ENCODE measurements at places on chromosomes 1 and 21.

- no peak for DNase-seq
Measured at GRCh38 chr1:61318319-61319125, 236.2 kb downstream of the NFIA start.

DNA sequence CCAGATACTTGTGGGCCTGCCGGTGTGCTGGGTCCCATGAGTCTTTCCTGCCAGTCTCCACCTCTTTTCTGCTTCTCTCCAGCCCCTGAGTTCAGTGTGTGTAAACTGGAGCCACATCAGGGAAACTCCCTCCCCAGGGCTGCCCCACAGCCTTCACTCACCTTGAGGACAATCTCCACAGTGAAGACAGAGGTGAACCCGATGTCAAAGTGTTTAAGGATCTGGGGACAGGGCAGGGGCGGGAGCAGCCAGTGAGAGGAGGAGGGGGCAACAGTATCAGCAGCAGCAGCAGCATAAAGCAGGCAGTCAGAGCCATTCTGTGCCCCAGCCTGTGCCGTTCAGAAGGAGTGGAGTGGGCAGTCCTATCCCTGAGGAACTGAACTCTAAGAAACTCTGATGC lies 43.2 kb downstream of the CACNA1S start:
- DNase-seq = no peak

DNA sequence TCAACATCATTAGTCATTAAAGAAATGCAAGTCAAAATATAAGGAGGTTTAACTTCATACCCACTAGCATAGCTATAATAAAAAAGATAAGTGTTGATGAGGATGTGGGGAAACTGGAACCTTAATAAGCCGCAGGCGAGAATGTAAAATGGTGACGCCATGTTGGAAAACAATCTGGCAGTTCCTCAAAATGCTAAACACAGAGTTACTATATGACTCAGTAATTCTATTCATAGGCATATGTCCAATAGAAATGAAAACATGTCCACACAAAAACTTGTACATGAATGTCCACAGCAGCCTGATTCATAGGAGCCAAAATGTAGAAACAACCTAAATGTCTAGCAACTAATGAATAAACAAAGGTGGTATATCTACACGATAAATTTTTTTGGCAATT lies 23.2 kb downstream of the DDX59 start:
- DNase-seq = no peak

DNA sequence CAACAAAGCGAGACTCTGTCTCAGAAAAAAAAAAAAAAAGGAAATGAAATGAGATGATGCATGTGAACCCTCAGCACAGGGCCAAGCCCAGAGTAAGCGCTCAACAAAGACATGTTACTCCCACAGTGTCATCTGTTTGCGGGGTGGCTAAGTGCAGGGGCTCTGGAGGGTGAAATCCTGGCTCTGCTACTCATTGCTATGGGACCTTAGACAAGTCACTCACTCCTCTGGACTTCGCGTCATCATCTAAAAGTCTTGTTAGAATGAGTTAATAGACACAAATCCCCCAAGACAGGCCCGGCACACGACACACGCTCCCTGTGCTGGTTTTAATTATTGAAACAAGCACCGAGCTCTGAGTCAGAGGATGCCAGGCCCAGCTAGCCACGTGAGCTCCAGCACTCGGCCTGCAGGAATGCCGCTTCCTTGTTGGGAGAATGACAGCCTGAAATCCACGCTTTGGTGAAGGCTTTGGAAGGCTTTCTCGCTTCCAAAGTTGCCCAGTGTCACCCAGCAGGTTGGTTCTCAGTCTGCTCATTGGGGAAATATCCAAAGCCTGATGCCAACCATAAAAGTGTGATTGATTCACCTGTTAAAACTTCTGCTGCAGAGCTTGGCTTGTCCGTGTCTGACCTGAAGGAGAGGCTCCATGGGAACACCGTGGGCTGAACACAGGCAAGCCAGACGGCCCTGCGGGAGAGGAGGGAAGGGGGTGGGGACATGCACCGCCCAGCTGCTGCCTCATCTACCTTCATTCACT lies 36.7 kb upstream of the TARDBP start:
- no peak for DNase-seq

GRCh38 chr21:43006874-43007208 lies 32.5 kb downstream of the PKNOX1 start:
- DNase-seq = no peak

GRCh38 chr1:230077436-230078213 lies 10.6 kb downstream of the GALNT2 start:
- no peak for DNase-seq

DNA sequence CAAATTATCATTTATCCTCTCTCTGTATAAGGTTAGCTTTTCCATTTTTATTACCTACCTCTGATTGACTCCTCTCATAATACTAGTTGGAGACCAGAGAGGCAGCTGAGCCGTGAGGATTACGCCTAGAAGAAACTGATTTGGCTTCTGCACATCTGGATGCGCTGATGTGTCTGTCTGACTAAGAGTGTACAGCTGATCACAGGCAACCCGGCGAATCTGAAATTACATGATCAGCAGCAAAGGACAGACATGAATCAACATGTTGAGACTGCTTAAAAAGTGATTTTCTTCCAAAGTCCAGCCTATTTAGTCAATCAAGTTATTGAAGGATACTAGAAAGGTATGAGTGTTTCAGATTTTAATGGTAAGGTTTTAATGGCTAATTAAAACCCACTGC lies 81.2 kb downstream of the PCSK9 start:
- no peak for DNase-seq

- DNase-seq = no peak
Measured at GRCh38 chr1:23664837-23665795, 26.5 kb upstream of the RPL11 start.

GRCh38 chr1:246319083-246319714 lies 187.9 kb downstream of the SMYD3 start:
- no peak for DNase-seq

- no peak for DNase-seq
Measured at GRCh38 chr1:103197216-103197615, 88.9 kb upstream of the COL11A1 start.

DNA sequence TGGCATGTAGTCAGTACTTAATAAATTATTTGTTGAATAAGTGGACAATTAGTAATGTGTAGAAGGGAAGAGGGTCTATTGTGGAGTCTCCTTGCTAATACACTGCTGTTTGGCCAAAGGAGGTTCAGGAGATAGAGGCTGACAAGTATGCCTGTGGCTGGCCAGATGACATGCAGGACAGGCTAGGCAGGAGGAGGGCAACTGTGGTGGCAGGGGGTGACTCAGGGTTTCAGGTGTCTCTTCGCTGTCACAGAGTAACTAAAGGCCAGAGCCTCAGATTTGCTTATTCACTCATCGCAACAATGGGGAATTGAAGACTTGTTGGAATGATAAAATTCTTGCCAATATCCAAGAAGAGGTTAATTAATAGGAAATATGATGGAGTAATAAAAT lies 33.1 kb downstream of the THRAP3 start:
- no peak for DNase-seq

DNA sequence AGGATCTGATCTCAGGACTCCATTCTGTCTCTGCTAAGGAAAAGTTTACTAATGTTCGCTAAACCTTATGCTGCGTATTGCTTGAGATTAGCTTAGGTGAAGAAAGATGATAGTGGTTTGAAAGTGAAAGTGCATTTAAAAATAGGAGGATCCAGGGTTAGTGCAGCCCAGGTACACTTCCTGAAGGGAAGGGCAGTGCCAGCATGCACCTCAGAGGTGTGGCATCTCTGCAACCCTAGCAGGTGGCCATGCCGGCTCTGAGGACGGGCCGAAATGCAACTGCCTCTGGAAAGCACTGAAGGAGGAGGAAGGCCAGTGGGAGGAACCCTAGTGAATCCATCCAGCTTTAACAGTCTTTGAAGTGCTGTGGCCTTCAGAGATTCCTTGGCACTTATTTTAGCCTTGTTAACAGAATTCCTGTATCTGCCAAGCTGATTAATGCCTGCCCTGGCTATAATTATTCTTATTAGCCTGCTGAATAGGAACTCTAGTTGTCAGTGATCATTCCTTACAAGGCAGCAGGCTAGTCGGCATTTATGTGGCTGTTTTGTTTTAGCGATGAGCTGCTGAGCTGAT lies 5.5 kb downstream of the PTGFRN start:
- DNase-seq = no peak

DNA sequence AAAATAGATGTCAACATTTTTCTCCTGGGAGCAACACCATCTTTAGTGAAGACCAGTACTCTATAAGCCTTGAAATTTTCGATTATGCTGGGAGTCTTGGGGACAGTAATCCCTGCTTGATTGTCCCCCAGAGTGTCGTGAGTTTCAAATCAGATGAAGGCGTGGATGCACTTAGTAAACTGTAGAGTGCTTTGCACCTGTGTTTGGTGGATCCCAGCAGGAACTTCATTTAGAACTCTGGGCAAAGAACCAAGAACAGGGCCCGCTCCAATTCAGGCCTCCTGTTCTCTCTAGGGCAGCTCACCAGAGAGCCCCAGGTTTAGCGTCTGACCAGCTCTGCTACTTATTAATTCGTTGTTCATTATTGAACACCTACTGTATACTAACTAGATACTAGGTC lies 1.5 kb downstream of the GPX7 start:
- DNase-seq = no peak

Measured in NCI-H2081 treated with DMSO at 0.1 percent for 48 hours (cell line).